M059J (cell line): ENCODE measurements at places on chromosomes 4 and X.

GRCh38 chr4:82629238-82630000 is 67.6 kb upstream of the TMEM150C start:
- DNase-seq = peak; percentile 56

DNA sequence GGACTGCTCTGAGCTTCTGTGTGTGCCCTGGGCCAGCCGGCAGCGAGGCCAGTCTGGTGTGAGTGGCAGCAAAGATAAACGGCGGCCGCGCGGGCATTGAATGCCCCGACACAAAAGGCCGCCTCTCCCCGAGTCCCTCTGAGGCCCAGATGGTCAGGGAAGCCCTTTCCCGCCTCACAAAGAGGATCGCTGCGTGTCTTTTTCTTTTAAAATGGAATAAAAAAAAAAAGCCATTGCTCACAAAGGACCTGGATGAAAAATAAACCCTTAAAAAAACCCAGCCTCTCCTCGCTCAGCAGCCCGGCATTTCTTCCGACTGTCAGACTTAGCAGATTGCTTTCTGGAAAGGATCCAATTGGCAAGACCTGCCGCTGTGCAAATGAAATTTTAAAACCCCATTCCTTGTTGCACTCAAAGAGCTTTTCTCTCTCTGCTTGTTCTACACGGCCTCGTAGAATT is 578.7 kb downstream of the BCOR start:
- DNase-seq = peak; percentile 11

DNA sequence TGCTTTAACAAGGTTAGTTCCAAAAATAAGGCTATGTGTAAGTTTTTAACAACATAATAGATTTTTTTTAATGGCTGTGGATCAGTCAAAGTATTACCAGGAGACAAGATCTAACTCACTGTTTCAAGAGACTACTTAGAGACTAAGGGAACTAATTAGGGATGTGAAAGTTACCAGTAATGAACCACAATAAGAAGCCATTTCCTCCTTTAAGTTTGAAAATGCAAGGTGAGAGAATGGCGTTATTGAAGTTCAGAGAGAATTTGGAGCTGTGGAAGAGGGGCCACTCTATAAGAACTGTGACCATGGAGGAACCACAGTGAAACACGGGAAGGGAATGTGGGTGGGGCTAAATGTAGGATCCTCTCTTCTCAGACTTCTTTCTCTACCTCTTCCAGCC is 624.2 kb downstream of the GLUD2 start:
- no peak for DNase-seq

- no peak for DNase-seq
Observed at GRCh38 chr4:96744676-96745075, 904.8 kb downstream of the PDHA2 start.

GRCh38 chr4:83083925-83084475 is 30.5 kb downstream of the PLAC8 start:
- no peak for DNase-seq

DNA sequence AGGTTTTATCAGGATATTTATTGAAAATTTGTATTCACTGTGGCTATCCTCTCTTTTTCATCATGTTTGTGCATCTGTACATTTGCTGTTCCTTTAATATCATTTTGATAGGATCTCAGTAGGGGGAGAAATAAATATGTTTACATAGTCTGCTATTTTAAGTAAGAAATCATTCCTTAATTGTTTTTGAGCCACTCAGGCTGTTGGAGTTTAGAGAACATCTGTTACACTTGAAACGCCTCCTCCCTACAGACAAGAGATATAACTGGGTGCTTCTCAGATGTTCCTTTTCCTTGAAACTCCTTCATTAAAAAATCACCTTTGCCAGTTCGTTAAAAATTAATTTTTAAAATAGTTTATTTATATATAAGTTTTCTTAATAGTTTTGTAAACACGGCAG is 59.4 kb downstream of the QRFPR start:
- no peak for DNase-seq

DNA sequence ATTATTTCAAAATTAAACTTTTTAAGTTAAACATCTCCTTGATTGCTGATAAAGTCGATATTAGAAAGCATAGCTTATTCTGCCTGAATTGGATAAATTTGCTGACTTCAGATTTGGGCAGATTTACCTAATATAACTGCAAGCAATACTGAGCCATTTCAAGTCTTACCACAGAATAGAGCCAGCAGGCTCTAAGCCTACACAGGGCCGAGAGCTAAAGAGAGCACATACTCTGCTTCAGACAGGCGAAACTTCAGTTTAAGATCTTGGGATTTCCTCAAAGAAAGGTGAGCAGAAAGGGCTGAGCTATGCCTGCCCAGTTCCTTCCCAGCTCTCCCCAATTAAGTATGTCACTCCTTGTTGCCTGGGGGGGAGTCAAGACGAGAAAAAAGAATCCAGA is 240.6 kb upstream of the NOCT start:
- DNase-seq = no peak

- DNase-seq = no peak
Observed at GRCh38 chrX:118152721-118153120, 36.1 kb upstream of the KLHL13 start.

GRCh38 chr4:186487726-186488125 is 67.6 kb downstream of the MTNR1A start:
- DNase-seq = no peak
